COR-L47 (cell line): ENCODE measurements at places on chromosomes 2 and 18.

DNA sequence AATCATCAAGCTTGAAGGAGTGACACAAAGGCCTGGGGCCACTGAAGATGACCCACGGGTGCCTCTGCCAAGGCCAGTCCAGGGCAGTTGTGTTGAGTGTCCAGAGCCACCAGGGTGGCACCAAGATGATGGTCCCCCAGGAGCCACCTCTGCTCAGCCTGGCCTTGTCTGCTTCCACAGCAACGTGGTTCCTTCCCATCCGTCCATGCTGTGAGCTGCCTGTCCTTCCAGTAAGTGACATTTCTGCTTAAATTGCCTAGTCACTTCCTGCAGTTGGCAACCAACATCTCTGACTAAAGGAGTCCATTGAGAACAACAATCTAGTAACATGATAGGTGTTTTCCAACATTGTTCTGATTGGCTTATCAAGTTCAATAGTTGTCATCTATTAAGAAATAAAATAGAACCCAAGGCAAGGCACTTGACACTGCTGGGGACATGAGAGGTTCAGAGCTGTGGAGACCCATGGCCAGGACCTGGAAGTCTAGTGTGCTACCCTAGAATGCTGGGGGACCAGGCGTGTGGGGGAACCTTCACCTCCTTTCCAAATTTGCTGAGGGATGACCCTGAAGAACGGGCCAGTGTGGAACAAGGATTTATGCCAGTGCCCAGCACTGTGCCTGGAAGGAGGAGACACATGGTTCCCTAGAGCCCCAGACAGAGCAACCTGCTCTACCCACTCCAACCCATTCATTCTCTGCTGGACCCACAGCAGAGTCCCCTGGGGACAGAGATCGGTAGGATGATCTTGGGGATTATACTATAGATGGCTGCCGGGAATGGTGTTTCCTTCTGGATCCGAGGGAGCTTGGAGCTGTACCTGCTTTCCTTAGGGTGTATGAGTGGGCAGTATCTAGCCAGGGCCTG is 98.9 kb upstream of the EPC2 start:
- DNase-seq = no peak

- DNase-seq = no peak
These were observed 41.3 kb downstream of the SH2D6 start for GRCh38 chr2:85459771-85460170.

DNA sequence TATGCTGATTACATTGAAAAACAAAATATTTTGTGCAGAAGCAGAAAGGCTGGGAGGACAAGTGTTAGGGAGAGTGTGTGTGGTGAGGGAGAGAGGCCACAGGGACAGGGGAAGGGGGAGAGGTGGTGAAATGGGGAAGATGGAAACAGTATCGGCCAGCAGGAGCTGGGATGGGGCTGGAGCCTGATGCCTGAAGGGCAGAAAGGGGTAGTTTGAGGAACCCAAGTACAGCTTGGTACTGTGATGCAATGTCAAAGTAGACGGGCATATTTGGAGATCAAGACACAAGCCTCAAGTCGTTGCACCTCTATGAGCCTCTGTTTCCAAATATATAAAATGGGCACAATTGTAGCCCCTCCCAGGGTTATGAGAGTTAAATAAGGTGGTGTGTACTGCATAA is 152.1 kb downstream of the LPIN1 start:
- DNase-seq = no peak

DNA sequence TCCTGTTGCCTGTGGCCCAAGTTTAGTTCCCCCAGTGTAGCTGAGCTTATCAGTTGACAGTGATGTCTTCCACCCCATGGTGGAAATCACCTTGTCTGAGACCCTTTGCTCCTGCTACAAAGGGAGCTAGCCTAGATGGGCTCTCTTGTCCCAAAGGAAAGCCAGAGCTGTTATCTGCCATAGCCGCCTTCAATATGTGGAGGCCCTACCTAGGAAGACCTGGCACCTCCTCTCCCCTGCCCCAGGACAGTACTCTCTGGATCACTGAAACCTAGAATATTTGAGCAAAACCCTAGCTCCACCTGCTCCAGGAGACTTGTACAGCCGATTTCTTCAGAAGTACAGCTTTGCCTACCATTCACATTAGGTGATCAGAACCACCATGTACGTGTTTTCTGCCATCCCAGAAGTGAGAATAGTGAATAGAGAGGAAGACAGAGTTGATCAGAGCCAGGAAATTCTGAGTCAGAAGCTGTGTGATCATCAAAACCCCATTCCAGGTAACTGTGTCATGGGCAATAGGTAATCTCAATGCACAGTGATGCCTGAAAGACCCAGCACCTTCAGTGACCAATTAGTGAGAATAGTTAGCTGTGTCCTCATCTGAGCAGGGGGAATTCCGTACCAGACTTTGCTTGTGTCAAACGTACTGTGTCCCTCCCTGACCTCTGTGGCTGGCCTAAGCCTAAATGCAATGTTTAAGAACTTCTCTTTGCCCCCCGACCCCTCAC is 138.4 kb upstream of the ALPP start:
- no peak for DNase-seq

- no peak for DNase-seq
These were observed 80.8 kb downstream of the ANKRD44 start for GRCh38 chr2:197229509-197230443.
